ENCODE measurements at places on chromosomes 13 and 19. TPM values are rescaled to one million over a fixed set of nuclear protein-coding genes. Genes with fewer than 3 reads are reported as not detected.

ZNF793 gene
- 7.1 TPM for total RNA-seq

MIA gene
- not detected for total RNA-seq

HAUS5 gene
- total RNA-seq, result 3.7 TPM

AMER2 gene
- total RNA-seq, result not detected

NEK5 gene
- total RNA-seq, result 0.25 TPM

PSG5 gene
- not detected for total RNA-seq

IGFL3 gene
- total RNA-seq, result not detected

SULT2A1 gene
- not detected for total RNA-seq

FOXO1 gene
- total RNA-seq, result 13.2 TPM

CLEC17A gene
- not detected for total RNA-seq

DACH1 gene
- total RNA-seq, result 3.4 TPM

ZNF729 gene
- total RNA-seq, result not detected

TCF3 gene
- 18.4 TPM for total RNA-seq

OR7E24 gene
- not detected for total RNA-seq

OVOL3 gene
- not detected for total RNA-seq

CIRBP gene
- 229 TPM for total RNA-seq

SHANK1 gene
- total RNA-seq, result 0.25 TPM
